Upper lobe of right lung (tissue), 1 donor: ENCODE measurements at places on chromosomes 4 and X. TPM values are rescaled to one million over a fixed set of nuclear protein-coding genes. Genes with fewer than 3 reads are reported as not detected.

The PCSK1N gene
- total RNA-seq = 4.3 TPM

The GPR34 gene
- 28.0 TPM for total RNA-seq

DNA sequence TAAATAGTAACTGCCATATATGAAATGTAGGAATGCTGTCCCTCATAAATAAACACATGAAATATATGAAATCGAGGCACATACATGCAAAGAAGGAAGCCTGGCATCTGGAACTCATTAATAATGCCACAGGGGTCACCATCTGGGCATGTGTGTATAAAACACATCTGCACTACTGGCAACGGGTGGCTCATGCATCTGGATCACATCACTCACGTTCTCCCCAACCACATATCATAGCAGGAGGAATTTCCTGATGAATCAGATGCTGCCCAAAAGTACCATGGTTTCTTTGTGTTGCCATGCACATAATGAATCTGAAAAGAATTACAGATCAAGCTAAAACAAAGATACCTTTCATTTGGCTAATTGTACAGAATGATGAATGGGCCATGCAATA is 28.6 kb downstream of the RNF175 start:
- no peak overlapping the region for H3K27ac ChIP-seq
- no peaks in the 10 kb centered on the region for H3K36me3 ChIP-seq
- no peak for DNase-seq
- no peak overlapping the region for H3K4me3 ChIP-seq
- H3K4me1 ChIP-seq = no peaks in the 10 kb centered on the region
- no peaks in the 10 kb centered on the region for H3K27me3 ChIP-seq

- peaks cover 6% of the 10 kb centered on the region for H3K4me1 ChIP-seq
- no peaks in the 10 kb centered on the region for H3K36me3 ChIP-seq
- peak overlapping the region; percentile 24 for H3K27ac ChIP-seq
- no peak overlapping the region for H3K4me3 ChIP-seq
- no peak for DNase-seq
Measured at GRCh38 chrX:136176399-136176825, 29.1 kb downstream of the FHL1 start.

- H3K4me1 ChIP-seq = no peaks in the 10 kb centered on the region
- H3K36me3 ChIP-seq = no peaks in the 10 kb centered on the region
- H3K27ac ChIP-seq = no peak overlapping the region
- no peaks in the 10 kb centered on the region for H3K27me3 ChIP-seq
Measured at GRCh38 chrX:84046403-84046984, 141.5 kb downstream of the RPS6KA6 start.

- H3K4me1 ChIP-seq = no peaks in the 10 kb centered on the region
- DNase-seq = no peak
- H3K36me3 ChIP-seq = no peaks in the 10 kb centered on the region
Measured at GRCh38 chrX:136967966-136968365, 65.8 kb downstream of the GPR101 start.

- no peaks in the 10 kb centered on the region for H3K4me1 ChIP-seq
- no peak overlapping the region for H3K4me3 ChIP-seq
- no peaks in the 10 kb centered on the region for H3K27me3 ChIP-seq
- no peak for DNase-seq
- H3K27ac ChIP-seq = no peak overlapping the region
- H3K36me3 ChIP-seq = no peaks in the 10 kb centered on the region
Measured at GRCh38 chr4:72938516-72938915, 131.0 kb downstream of the COX18 start.

- no peak for DNase-seq
- no peaks in the 10 kb centered on the region for H3K36me3 ChIP-seq
- H3K4me1 ChIP-seq = no peaks in the 10 kb centered on the region
- H3K27ac ChIP-seq = no peak overlapping the region
Measured at GRCh38 chr4:18366892-18367291, 345.3 kb upstream of the LCORL start.
